Neural crest cell (in vitro differentiated cells): ENCODE measurements at places on chromosomes 7 and 10. TPM values are rescaled to one million over a fixed set of nuclear protein-coding genes. Genes with fewer than 3 reads are reported as not detected.

GRCh38 chr10:63899673-63900300 is 378.6 kb downstream of the REEP3 start:
- H3K27ac ChIP-seq, result no peak overlapping the region
- H3K4me3 ChIP-seq, result no peak overlapping the region
- no peaks in the 10 kb centered on the region for H3K4me1 ChIP-seq
- DNase-seq, result no peak
- H3K27me3 ChIP-seq, result no peaks in the 10 kb centered on the region
- no peaks in the 10 kb centered on the region for H3K36me3 ChIP-seq

GRCh38 chr7:122597277-122597676 is 101.6 kb downstream of the RNF133 start:
- H3K27ac ChIP-seq, result no peak overlapping the region
- H3K4me1 ChIP-seq, result no peaks in the 10 kb centered on the region
- H3K4me3 ChIP-seq, result no peak overlapping the region

DNA sequence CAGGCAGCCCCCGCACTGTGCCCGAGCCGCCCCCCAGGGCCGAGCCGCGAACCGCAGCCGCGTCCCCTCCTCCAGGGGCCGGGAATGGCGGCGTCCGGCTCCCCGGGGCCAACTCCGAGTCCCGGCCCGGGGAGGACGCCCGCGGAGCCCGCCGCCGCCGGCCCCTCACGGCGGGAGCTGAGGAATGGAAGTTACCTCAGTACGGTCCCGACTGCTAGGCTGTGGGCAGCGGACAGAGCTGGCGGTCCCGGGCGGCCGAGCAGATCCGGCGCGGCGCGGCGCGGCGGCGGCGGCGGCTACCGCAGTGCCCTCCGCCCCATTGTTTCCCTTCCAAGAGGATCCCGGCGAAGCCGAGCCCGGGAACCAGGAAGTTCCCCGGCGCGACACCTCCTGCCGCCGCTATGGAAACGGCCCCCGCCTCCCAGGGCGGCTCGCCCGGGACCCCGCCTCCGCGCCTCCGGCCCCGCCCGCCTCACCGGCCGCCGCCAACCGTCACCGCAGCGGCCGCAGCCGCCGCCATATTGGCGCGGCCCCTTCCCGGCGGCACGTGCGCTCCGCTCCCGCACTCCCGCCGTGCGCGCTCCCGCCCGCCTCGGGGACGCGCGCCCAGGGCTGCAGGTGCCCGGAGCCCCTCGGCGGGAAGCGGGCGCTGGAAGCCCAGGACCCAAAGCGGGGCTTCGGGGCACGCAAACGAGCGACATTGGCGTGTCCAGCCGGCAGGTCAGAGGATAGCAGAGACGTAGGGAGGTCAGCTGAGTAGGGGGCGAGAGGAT is at the start of gene USP6NL:
Gene USP6NL (minus strand): TSS at position 403 of the 773 bp plus-strand sequence. CDS start 14,016 bp downstream, outside the sequence.
- H3K27me3 ChIP-seq, result no peaks in the 10 kb centered on the region
- H3K4me1 ChIP-seq, result peaks cover 36% of the 10 kb centered on the region
- H3K4me3 ChIP-seq, result peak within 1 kb of the TSS; percentile 96
- DNase-seq, result peak; percentile 77
- H3K27ac ChIP-seq, result peak within 1 kb of the TSS; percentile 83

DNA sequence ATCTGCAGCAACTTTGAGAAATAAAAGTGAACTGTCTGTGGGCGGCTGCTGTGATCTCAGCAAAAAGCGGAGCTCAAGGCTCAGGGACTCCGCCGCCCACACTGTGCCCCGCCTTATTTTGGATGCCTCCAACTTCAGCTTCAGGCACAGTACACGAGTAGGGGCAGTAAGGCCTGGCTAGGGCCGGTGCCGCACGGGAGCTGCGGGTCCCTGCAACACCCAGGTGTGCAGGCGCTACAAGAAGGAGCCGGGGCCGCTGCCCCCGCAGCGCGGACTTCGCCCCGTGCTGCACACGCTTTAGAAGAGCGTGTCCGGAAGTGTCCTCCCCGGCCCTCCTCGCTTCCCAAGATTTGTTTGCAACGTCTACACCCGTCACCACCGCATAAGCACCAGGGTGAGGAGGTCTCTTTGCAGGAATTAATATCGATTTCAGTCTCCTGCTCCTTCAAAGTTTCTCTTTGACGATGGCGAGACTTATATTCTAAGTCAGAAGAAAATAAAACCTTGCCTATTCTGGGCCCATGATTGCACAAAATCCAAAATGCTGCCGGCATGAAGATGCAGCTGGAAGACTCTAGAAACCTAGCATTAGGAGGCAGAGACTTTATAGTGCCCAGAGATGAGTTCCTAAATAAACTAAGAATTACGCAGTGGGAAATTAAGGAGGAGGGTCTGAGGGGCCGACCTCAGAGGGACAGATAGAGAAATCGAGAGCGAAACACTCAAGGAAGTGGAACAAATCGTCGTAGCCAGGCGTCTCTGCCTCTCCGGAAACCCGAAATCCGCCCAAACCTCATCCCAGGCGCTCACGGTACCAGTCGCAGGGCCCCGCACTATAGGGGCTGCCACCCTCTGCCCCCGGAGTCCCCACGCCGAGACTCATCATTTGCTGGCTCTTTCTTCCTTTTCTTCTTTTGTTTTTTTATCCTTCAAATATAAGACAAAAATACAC is 6.4 kb downstream of the VAX1 start:
- peaks cover 33% of the 10 kb centered on the region for H3K4me1 ChIP-seq
- H3K27me3 ChIP-seq, result peaks cover 98% of the 10 kb centered on the region
- H3K4me3 ChIP-seq, result peak overlapping the region; percentile 69
- no peak for DNase-seq
- no peak overlapping the region for H3K27ac ChIP-seq

DNA sequence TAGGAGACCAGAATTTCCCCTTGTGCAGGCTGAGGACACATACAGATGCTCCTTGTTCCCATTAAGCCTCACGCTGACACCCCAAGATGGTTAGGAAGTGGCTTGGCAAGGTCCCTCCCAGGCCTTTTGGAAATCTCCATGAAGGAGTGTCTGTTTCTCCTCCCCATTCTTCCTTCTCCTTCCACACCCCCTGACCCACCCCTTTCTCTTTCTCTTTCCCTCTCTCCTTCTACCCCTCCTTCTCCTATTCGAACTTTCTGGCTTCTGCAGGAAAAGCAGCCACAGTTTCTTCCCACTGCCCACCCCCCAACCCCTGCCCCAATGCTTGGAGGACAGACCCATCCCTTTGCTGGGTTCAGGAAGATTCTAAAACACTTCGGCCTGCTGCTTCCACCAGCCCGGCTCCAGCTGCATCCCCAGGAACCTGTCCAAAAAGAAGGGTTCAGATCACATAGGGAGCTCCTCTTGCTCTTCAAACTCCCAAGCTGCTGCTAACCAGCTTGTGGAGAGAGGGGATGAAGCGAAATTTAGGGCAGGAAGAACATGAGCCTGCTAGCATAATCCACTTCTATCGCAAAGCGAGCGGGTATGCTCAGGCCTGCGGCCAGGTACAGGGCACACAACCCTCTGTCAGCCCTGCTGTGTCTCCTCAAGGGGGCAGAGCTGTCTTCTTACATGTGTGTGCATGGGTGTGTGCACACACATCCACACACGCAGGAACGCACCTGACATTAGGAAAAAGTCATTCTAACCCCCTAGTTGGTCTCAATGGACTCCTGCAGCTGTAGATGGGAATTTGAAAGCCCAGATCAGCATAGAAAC is 80.4 kb downstream of the PPP1R3C start:
- no peaks in the 10 kb centered on the region for H3K27me3 ChIP-seq
- H3K4me3 ChIP-seq, result no peak overlapping the region
- DNase-seq, result no peak
- H3K27ac ChIP-seq, result no peak overlapping the region

DNA sequence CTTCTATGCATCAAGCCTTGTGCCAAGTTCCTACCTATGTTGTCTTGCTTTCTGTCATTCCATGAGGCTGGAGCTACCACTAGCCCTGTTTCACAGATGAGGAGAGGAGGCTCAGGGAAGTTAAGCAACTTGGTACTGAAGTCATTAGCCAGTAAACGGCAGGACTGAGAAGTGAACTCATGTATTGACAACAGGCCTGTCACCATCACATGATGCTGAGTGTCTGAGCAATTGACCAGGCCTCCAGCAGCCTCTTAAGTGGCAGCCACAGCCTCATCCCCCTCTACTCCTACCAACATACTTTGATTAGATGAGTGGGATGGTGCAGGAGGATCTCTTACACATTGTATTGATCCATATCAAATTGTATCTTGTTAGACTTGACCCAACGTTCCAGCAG is 317.6 kb downstream of the GRID1 start:
- H3K4me3 ChIP-seq, result no peak overlapping the region
- no peak for DNase-seq
- no peaks in the 10 kb centered on the region for H3K27me3 ChIP-seq
- no peaks in the 10 kb centered on the region for H3K4me1 ChIP-seq

- peaks cover 4% of the 10 kb centered on the region for H3K36me3 ChIP-seq
- no peaks in the 10 kb centered on the region for H3K27me3 ChIP-seq
- no peak overlapping the region for H3K4me3 ChIP-seq
Measured at GRCh38 chr7:127786184-127786583, 134.2 kb downstream of the SND1 start.

DNA sequence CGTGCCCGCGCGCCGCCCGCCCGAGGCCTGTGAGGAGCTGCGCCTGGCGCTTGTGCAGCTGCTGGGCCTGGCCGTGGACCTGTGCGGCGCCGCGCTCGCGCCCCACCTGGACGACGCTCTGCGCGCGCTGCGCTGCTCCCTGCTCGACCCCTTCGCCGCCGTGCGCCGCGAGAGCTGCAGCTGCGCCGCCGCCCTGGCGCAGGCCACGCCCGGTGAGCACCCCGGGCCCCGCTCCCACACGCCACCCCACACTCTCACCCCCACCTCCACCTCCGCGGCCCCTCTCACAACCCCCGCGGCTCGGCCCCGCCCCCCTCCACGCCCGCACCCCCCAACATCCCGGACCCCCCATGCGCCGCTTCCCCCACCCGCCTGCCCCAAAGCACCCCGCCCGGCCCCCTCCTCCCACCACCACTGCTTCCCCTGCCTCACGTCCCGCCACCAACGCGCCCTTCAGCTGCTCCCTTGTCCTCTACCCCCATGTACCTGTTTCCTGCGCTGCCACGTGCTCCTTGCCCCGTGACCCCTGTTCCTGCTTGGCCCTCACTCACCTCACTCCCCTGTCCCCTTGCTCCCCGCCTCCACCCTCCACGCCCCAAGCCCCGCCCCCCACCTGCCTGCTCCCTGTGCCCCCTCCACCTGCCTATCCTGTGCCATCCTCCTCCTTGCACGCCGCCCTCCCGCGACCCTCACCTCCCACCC is at the start of gene PRKAR1B:
Gene PRKAR1B (minus strand): TSS at position 178 of the 702 bp plus-strand sequence. CDS start 15,776 bp downstream, outside the sequence.
- H3K27me3 ChIP-seq, result no peaks in the 10 kb centered on the region
- peak within 1 kb of the TSS; percentile 94 for H3K4me3 ChIP-seq
- H3K36me3 ChIP-seq, result peaks cover 31% of the 10 kb centered on the region

- DNase-seq, result no peak
- peaks cover 23% of the 10 kb centered on the region for H3K4me1 ChIP-seq
- H3K4me3 ChIP-seq, result peak overlapping the region; percentile 95
- no peaks in the 10 kb centered on the region for H3K36me3 ChIP-seq
Measured at GRCh38 chr7:24574386-24574785, 1.1 kb downstream of the PALS2 start.

GRCh38 chr10:17025444-17026295 is 103.9 kb downstream of the CUBN start:
- peak; percentile 41 for DNase-seq
- H3K27me3 ChIP-seq, result no peaks in the 10 kb centered on the region
- H3K4me3 ChIP-seq, result peak overlapping the region; percentile 35
- peaks cover 76% of the 10 kb centered on the region for H3K4me1 ChIP-seq

DNA sequence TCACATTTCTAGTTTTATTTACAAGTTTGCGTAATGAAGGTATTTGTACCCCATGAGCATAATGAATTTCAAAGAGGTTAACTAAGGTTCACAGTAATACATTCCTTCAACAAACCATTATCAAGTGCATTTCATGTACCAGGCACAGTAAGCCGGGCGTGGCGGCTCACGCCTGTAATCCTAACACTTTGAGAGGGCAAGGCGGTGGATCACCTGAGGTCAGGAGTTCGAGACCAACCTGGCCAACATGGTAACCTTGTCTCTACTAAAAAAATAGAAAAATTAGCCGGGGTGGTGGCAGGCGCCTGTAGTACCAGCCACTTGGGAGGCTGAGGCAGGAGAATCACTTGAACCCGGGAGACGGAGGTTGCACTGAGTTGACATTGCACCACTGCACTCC is 4.3 kb upstream of the EIF3A start:
- peaks cover under 1% of the 10 kb centered on the region for H3K36me3 ChIP-seq
- peaks cover 22% of the 10 kb centered on the region for H3K4me1 ChIP-seq
- no peak overlapping the region for H3K4me3 ChIP-seq
- no peak for DNase-seq

- H3K27ac ChIP-seq, result no peak overlapping the region
- H3K27me3 ChIP-seq, result peaks cover 63% of the 10 kb centered on the region
- no peaks in the 10 kb centered on the region for H3K36me3 ChIP-seq
- no peak overlapping the region for H3K4me3 ChIP-seq
Measured at GRCh38 chr10:50279489-50279888, 28.2 kb upstream of the ASAH2 start.

GRCh38 chr10:21969326-21970287 is 33.9 kb downstream of the DNAJC1 start:
- H3K36me3 ChIP-seq, result peaks cover 10% of the 10 kb centered on the region
- no peak overlapping the region for H3K27ac ChIP-seq
- H3K27me3 ChIP-seq, result no peaks in the 10 kb centered on the region
- H3K4me1 ChIP-seq, result peaks cover 3% of the 10 kb centered on the region
- no peak overlapping the region for H3K4me3 ChIP-seq
- DNase-seq, result no peak

GRCh38 chr10:60292998-60293397 is 96.7 kb downstream of the ANK3 start:
- no peak overlapping the region for H3K4me3 ChIP-seq
- peaks cover under 1% of the 10 kb centered on the region for H3K4me1 ChIP-seq
- no peak for DNase-seq

DNA sequence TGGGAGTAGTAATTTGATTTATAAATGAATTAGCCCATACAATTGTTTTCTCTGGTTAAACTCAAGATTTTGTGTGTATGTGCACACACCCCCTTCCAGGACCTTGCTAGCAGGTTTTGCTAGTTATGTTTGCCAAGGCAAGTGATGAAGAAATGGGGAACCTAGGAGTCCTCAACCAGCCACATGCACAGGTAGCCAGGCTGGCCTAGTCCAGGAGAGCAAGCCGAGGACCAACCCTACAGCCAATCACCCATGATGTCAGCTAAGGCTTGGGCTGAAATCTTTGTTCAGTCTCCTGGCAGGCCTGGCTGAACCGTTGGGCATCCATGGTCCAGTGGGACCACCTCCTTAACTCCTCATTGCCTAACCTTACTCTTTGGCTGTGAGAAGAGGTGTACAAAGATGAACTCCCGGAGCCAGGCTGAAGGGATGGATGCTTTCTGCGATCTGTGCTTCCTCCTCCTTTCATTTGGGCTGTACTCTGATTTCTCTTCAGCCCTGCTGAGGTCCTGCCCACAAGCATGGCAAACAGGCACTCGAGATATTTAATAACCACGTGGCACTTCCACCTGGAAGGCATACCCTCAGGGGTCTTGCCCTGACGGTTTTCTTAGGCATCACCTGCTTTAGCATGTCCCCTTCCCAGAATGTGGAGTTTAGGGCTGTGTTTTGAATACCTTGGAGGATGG is 22.1 kb downstream of the HNRNPA2B1 start:
- peaks cover 16% of the 10 kb centered on the region for H3K27me3 ChIP-seq
- H3K27ac ChIP-seq, result no peak overlapping the region
- peak overlapping the region; percentile 47 for H3K4me3 ChIP-seq
- DNase-seq, result no peak
- peaks cover 5% of the 10 kb centered on the region for H3K4me1 ChIP-seq

IL15RA gene
- total RNA-seq, result not detected in 2 replicates

SYT15B gene
- 0.12 and 0.16 TPM in 2 replicates for total RNA-seq

EEPD1 gene
- total RNA-seq, result 5.4 and 5.5 TPM in 2 replicates

SEMA4G gene
- total RNA-seq, result 7.0 and 9.1 TPM in 2 replicates

CCDC126 gene
- total RNA-seq, result 7.3 and 9.5 TPM in 2 replicates

GRM3 gene
- 2.9 and 3.4 TPM in 2 replicates for total RNA-seq

VSTM2A gene
- 0.79 and 1.0 TPM in 2 replicates for total RNA-seq

CDNF gene
- 1.1 and 1.5 TPM in 2 replicates for total RNA-seq

IFIT2 gene
- 0.09 and 0.12 TPM in 2 replicates for total RNA-seq
